ENCODE measurements at places on chromosomes 16 and 17.

- no peak for DNase-seq
Observed at GRCh38 chr17:40351359-40352236, 12.9 kb downstream of the GJD3 start.

- DNase-seq = no peak
Observed at GRCh38 chr17:66764506-66764905, 70.4 kb upstream of the CACNG5 start.

- DNase-seq = no peak
Observed at GRCh38 chr17:17024778-17025300, 17.4 kb upstream of the MPRIP start.

GRCh38 chr17:1920948-1921351, 91.1 kb downstream of the RPA1 start:
- no peak for DNase-seq

DNA sequence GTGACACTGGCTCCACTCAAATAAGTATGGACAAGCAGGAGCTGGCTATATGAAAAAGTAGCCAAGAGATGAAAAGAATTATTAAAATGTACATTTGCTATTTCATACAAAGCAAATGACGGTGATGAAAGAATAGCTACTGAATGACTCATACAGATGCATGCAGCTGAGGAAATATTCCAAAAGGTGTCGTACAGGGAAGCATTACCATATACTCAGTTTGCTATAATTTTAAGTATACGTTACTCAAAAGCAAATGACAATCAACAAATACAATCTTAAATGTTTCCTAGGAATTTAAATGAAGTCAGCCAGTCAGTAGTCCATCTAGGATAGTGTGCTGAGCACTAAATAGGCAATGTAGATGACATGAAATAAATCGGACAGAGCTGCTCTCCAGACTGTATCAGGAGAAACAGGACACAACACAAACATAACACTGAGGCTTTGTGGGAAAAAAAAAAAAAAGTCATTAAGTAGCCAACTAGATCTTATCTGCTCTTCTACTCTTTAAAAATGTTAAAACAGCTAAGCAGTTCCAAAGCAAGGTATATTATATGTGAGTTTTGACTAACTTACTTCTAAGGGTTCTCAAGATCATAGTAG, 65.0 kb downstream of the NCOR1 start:
- DNase-seq = peak; percentile 17

- DNase-seq = no peak
Observed at GRCh38 chr17:71127416-71127815, 958.1 kb downstream of the KCNJ2 start.

- no peak for DNase-seq
Observed at GRCh38 chr17:30224419-30224960, 11.0 kb downstream of the SLC6A4 start.

Data from SW 1271 (cell line).